ENCODE measurements at places on chromosomes 11 and 22. TPM values are rescaled to one million over a fixed set of nuclear protein-coding genes. Genes with fewer than 3 reads are reported as not detected.

Gene MFRP
- total RNA-seq: not detected

Gene JAM3
- total RNA-seq: 65.1 TPM

Gene MYO18B
- total RNA-seq: not detected

Gene FADS1
- total RNA-seq: 44.9 TPM

DNA sequence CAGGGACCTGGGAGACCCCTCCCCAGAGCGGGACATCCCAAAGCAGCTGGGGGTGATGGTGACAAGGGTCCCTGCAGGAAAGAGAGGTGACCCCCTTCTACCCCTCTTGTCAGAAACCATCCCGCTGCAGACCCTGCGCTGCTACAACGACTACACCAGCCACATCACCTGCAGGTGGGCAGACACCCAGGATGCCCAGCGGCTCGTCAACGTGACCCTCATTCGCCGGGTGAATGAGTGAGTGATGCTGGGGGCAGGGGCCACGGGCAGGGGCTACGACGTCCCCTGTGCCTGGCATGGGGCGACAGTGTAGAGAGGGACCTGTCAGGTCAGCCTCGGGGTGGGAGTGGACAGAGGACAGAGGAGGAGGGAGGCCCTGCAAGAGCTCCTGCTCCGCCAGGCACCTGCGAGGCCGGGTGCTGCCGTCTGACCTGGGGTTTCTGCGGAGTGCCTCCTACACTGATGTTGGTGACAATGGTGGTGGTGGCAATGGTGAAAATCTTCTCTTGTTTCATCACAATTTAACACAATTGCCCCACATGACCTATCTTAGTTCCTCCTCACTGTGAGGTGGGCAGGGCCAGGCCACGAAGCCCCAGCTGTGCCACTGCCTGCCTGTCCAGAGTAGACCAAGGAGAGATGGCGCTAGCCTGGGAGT lies 9.8 kb downstream of the CSF2RB start:
- no peak overlapping the region for H3K27ac ChIP-seq
- H3K36me3 ChIP-seq: no peaks in the 10 kb centered on the region
- no peak for DNase-seq
- no peak overlapping the region for H3K4me3 ChIP-seq
- H3K27me3 ChIP-seq: peaks cover 15% of the 10 kb centered on the region

DNA sequence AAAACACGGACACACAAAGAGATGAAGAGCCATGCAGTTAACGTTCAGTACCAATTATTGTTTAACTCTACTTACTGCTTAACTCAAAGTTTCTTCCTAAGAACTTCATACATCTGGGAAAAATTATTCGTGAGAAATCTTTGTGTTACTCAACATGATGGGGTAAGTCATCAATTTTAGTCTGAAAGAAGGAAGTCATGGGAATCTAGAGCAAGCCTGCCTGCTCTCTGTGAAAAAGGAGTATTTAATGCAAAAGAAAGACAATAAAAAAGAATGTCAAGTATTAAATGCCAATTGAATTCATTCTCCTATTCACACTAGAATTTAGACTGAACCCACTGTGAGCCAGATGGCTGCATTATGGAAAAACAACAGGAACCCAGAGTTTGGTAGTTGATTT lies 16.0 kb downstream of the TMEM123 start:
- H3K36me3 ChIP-seq: no peaks in the 10 kb centered on the region
- no peaks in the 10 kb centered on the region for H3K27me3 ChIP-seq
- H3K4me1 ChIP-seq: peaks cover 25% of the 10 kb centered on the region
- peak; percentile 89 for DNase-seq
- no peak overlapping the region for H3K4me3 ChIP-seq

GRCh38 chr11:10288881-10289764 lies 4.9 kb downstream of the SBF2 start:
- H3K4me3 ChIP-seq: no peak overlapping the region
- no peaks in the 10 kb centered on the region for H3K27me3 ChIP-seq
- no peaks in the 10 kb centered on the region for H3K36me3 ChIP-seq
- H3K4me1 ChIP-seq: peaks cover 15% of the 10 kb centered on the region

Gene ART1
- total RNA-seq: not detected

Gene PLAAT5
- total RNA-seq: not detected

- no peak overlapping the region for H3K4me3 ChIP-seq
- peaks cover 15% of the 10 kb centered on the region for H3K4me1 ChIP-seq
- H3K27me3 ChIP-seq: peaks cover 9% of the 10 kb centered on the region
- H3K36me3 ChIP-seq: no peaks in the 10 kb centered on the region
- no peak overlapping the region for H3K27ac ChIP-seq
- no peak for DNase-seq
Measured at GRCh38 chr11:86486261-86487030, 111.8 kb downstream of the CCDC81 start.

- H3K27ac ChIP-seq: no peak overlapping the region
- no peaks in the 10 kb centered on the region for H3K27me3 ChIP-seq
- no peak overlapping the region for H3K4me3 ChIP-seq
- no peaks in the 10 kb centered on the region for H3K36me3 ChIP-seq
Measured at GRCh38 chr11:61685617-61685967, 5.4 kb downstream of the DAGLA start.

GRCh38 chr11:66652651-66653050 lies 14.1 kb downstream of the RBM4 start:
- H3K27me3 ChIP-seq: no peaks in the 10 kb centered on the region
- H3K4me3 ChIP-seq: no peak overlapping the region
- no peak overlapping the region for H3K27ac ChIP-seq
- DNase-seq: no peak
- H3K4me1 ChIP-seq: 0 out of 2 replicates have a peak, but pooled peaks cover 4% of the 10 kb centered on the region
- H3K36me3 ChIP-seq: peaks cover 25% of the 10 kb centered on the region

DNA sequence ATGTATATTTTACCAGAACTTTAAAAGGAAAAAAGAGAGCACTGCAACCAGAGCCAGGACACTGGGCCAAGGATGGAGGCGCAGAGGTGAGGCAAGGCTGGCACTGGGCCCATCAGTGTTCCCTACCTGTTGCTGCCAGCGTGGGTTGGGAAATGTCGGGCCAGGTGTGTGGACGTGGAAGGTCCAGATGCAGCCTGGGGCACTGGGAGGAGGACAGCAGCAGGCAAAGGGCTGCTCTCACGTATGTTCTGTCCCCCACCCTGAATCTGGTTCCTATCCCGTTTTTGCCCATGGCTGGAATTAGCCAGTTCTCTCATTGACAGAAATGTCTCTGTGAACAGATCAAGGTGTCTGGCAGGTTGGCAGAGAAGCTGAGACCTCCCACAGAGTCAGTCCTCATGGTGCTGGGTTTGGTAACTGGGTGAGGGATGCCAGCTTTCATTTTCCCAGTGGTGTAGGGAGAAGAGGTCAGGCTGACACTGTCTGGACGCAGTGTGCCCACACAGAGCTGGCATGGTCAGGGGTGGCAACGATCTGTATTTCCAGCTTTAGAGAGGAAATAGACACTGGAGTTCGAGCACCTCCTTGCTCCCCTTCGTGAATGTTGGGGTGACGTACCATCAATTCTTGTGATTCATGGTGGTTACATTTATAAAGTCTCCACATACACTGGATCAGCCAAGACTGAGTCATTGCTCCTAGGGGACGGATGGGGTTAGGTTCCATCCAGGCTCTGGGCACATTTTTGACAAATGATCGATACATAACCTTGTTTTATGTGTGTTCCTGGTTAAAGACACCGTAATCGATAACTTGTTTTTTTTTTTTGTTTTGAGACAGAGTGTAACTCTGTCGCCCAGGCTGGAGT lies 4.3 kb upstream of the PNPLA3 start:
- H3K27ac ChIP-seq: no peak overlapping the region
- H3K36me3 ChIP-seq: no peaks in the 10 kb centered on the region
- H3K4me3 ChIP-seq: no peak overlapping the region
- peak; percentile 79 for DNase-seq
- no peaks in the 10 kb centered on the region for H3K27me3 ChIP-seq
- peaks cover 23% of the 10 kb centered on the region for H3K4me1 ChIP-seq

DNA sequence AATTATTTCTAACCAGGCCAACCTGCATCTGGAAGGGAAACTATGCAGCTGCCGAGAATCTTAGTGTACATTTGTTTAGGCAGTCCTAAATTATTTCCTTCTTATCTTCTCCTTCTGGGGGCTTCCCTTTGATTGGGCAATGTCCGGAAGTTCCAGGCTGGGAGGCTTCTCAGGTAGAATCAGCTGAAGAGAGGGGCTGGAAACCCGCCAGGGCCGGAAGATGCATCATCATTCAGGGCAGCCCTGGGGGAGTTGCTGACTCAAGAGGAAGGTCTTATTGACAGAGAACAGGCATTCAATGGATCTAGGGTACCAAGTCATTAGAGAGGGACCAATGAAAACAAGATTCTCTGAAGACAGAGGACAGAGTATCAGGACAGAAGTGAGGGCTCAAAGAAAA lies 150.7 kb downstream of the BLID start:
- H3K36me3 ChIP-seq: no peaks in the 10 kb centered on the region
- peak; percentile 57 for DNase-seq
- H3K4me3 ChIP-seq: no peak overlapping the region
- peaks cover 39% of the 10 kb centered on the region for H3K4me1 ChIP-seq

GRCh38 chr11:20669820-20670684 lies 666 bp downstream of the NELL1 start:
- DNase-seq: no peak
- no peaks in the 10 kb centered on the region for H3K36me3 ChIP-seq
- peaks cover 45% of the 10 kb centered on the region for H3K27me3 ChIP-seq
- no peak overlapping the region for H3K4me3 ChIP-seq
- H3K27ac ChIP-seq: no peak overlapping the region

GRCh38 chr11:120914021-120914420 lies 109.9 kb upstream of the TBCEL start:
- H3K27ac ChIP-seq: no peak overlapping the region
- no peaks in the 10 kb centered on the region for H3K36me3 ChIP-seq
- H3K4me1 ChIP-seq: no peaks in the 10 kb centered on the region
- H3K27me3 ChIP-seq: peaks cover 27% of the 10 kb centered on the region

Gene MISFA
- total RNA-seq: not detected

GRCh38 chr11:75635066-75635862 lies 33.6 kb downstream of the MAP6 start:
- no peaks in the 10 kb centered on the region for H3K36me3 ChIP-seq
- no peaks in the 10 kb centered on the region for H3K27me3 ChIP-seq
- no peak overlapping the region for H3K4me3 ChIP-seq
- H3K4me1 ChIP-seq: peaks cover 13% of the 10 kb centered on the region
- peak; percentile 85 for DNase-seq

- H3K27ac ChIP-seq: peak overlapping the region; percentile 98
- 0 out of 2 replicates have a peak, but pooled peaks cover 6% of the 10 kb centered on the region for H3K36me3 ChIP-seq
- no peaks in the 10 kb centered on the region for H3K27me3 ChIP-seq
Measured at GRCh38 chr22:27865496-27865895, 53.6 kb downstream of the PITPNB start.

DNA sequence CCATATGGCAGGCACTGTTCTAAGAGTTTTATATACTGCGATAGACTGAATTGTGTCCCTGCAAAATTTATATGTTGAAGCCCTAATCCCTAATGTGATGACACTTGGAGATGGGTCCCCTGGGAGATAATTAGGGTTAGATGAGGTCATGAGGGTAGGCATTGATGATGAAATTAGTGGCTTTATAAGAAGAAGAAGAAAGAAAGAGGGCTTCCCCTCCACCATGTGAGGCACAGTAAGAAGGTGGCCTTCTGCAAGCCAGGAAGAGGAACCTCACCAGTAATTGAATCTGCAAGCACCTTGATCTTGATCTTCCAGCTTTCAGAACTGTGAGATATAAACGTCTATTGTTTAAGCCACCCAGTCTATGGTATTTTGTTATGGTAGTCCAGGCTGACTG lies 46.6 kb upstream of the TENM4 start:
- no peaks in the 10 kb centered on the region for H3K36me3 ChIP-seq
- DNase-seq: no peak

Gene CWF19L2
- total RNA-seq: 6.9 TPM

GRCh38 chr11:24708616-24709015 lies 211.8 kb downstream of the LUZP2 start:
- DNase-seq: no peak
- no peak overlapping the region for H3K4me3 ChIP-seq
- no peaks in the 10 kb centered on the region for H3K27me3 ChIP-seq
- H3K4me1 ChIP-seq: no peaks in the 10 kb centered on the region
- H3K27ac ChIP-seq: no peak overlapping the region

DNA sequence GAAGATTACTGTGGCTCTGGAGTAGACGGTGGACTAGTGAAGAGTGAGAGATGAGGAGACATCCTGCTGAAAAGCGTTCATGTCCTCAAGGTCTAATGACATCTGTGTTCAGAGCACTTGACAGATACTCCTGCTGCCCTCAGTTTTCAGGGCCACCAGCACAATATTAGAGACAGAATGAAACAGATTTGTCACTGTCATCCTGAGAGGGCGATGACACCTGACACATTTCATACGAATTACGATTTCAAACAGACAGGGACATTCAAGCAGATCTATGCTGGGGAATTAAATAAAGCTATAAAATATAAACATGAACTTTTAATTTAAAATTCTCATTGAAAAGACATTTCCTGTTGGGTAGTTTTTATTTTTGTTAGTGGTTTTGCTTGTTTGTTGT lies 29.1 kb downstream of the SVIP start:
- H3K27me3 ChIP-seq: 0 out of 2 replicates have a peak, but pooled peaks cover 4% of the 10 kb centered on the region
- H3K4me3 ChIP-seq: no peak overlapping the region
- no peak for DNase-seq
- no peak overlapping the region for H3K27ac ChIP-seq
- H3K36me3 ChIP-seq: no peaks in the 10 kb centered on the region

Gene CHRNA10
- total RNA-seq: 0.51 TPM

Gene SERPING1
- total RNA-seq: 147 TPM
